ENCODE measurements at places on chromosomes 5 and 9. TPM values are rescaled to one million over a fixed set of nuclear protein-coding genes. Genes with fewer than 3 reads are reported as not detected.

The ERAP2 gene
- 111 TPM for total RNA-seq

GRCh38 chr9:82424599-82425120 is 436.1 kb downstream of the SPATA31D1 start:
- no peak for DNase-seq

The CPEB4 gene
- total RNA-seq, result 7.6 TPM

GRCh38 chr5:138454121-138454520 is 11.2 kb upstream of the EGR1 start:
- no peak for DNase-seq

All from activated naive CD4-positive, alpha-beta T cell treated with anti-CD3 and anti-CD28 coated beads for 36 hours (primary cell).